ENCODE measurements at places on chromosomes 6 and 20. TPM values are rescaled to one million over a fixed set of nuclear protein-coding genes. Genes with fewer than 3 reads are reported as not detected.
A peak's percentile ranks its signal among the peaks of the same experiment; 100 is the strongest.

DNA sequence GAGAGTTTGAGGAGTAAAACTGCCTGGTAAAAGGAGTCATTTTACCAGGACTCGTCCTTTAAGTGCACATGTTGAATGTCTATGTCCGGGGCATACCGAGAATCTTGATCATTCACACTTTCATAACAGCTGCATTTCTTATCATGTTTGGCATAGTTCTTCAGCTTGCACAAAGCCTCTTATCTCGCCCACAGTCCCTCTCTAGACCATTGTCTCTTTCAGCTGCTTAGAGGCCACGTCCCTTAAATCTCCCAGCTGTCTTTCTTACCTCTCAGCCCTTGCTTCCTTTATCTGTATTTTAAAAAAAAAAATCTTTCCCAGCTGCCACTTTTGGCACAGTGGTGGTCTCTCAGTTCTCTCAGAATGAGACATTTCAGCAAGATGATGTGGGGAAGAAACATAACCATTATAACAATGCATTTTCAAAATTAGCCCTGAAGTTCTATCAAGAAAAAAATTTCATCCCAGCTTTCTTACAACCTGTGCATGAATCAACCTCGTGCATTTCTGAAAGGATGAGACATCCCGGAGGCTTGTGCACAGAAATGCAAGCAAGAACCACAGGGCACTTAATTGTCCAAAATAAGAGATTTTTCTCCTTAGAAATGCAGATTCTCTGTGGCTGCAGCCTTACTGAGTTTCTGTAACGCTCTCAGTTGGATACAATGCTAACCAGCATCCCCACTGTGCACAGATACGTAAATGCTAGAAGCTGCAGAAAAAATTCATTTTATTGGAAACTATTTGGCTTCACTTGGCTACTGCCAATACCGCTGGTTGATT, 24.2 kb downstream of the RBM24 start:
- no peak for DNase-seq

GRCh38 chr20:51372176-51372803, 170.2 kb downstream of the NFATC2 start:
- DNase-seq, result peak; percentile 77

The SYCP2 gene
- polyA plus RNA-seq, result 2.3 TPM

The MAS1L gene
- polyA plus RNA-seq, result not detected

The GTSF1L gene
- polyA plus RNA-seq, result not detected

All from muscle of leg (tissue), 16 donors.